ENCODE measurements at places on chromosomes 7 and 10.

- DNase-seq: no peak
These were observed 102.9 kb upstream of the FAM20C start for GRCh38 chr7:89232-90019.

DNA sequence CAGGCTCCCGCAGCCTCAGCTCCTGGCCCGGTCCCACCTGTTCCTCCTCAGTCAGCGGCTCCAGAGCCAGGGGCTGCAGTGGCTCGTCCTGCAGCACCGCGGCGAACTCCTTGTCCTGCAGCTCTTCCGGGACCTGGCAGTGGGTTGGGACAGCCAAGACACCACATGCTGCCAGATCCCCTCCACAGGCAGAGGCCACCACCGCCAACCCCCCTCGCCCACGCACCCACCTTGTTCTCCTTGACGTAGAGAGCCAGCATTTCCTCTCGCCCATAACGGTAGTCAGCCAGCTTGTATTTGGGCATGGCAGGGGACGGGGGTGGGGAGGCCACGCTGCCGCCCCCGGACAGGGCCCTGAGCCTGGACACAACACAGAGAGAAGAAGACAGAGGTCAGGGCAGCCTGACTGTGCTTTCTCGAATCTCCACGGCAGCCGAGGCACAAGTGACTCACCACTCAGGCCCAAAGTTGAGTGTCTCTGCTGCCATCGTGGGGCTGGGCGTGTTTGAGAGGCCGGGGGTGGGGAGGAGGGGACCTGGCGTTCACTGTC, 6.2 kb downstream of the GIGYF1 start:
- DNase-seq: no peak

DNA sequence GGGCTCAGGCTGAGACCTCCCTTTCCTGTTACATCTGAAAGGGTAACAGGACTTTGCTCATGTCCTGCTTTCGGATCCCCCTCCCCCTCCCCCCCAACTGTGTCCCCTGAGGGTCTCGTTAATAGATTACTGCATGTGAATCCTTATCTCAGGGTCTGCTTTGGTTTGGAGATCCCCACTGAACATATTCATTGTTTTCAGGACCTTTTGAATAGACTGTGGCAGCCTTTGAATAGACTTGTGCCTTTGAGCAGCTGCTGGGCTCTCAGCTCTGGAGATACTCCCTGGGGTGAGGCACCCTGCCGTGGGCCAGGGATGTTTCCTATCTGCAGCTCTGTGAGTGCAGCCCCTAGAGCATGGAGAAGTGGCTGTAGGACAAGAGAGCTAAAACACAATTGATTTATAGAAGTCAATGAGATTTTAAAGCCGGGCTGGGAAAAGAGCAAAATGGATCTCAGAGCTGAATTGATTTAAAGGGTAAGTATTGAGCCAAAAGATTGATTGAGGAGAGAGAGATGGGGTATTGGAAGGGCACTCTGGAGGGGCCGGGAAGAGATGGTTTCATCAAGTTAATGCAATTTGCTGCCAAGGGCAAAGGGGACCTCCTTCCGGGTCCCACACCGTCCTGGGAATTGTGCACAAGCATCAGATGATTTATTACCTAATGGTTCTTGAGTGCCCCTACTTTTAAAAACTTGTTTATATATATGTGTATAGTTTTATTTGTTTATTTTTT, 9.9 kb downstream of the ARHGAP22 start:
- no peak for DNase-seq

- no peak for DNase-seq
These were observed 200.8 kb downstream of the ADRA2A start for GRCh38 chr10:111277661-111278060.

- DNase-seq: no peak
These were observed 4.7 kb downstream of the C10orf71 start for GRCh38 chr10:49303711-49304110.

- DNase-seq: no peak
These were observed 472.0 kb upstream of the AKR1E2 start for GRCh38 chr10:4353964-4354363.

- no peak for DNase-seq
These were observed 2.4 kb upstream of the ADARB2 start for GRCh38 chr10:1739751-1740150.

GRCh38 chr10:12350925-12351324, 1.6 kb downstream of the CAMK1D start:
- DNase-seq: no peak

DNA sequence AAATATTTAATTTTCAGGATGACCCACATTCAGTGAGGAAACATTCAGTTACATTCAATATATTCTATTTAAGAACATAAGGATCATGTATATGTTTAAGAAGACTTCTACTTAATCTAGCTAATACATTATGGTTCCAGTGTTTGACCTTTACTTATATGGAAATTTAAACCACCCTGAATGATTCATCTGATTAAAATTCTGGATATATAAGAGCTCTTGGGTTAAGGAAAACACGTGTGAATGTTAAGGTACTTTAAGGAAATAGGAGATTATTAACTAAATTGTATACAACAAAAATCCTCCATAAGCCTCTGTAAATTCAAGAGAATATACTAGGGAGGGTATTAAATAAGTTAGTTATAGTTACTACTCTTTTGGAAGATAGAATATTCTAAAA, 40.9 kb downstream of the HDAC9 start:
- no peak for DNase-seq

DNA sequence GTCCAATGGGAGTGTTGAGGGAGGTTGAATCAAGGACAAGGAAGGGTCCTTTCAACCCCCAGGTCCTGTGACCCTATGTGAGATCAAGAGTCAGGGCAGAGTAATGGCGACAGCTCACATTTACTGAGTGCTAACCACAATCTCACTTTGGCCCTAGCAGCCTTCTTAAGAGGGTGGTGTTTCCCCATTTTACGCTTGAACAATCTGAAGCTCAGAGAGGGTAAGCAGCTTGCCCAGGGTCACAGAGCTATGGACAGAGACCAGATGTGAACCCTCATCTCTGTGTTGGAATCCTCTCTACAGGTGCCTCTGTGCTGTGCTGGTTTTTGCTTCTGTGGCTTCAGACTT, 102.0 kb downstream of the GRK5 start:
- no peak for DNase-seq

DNA sequence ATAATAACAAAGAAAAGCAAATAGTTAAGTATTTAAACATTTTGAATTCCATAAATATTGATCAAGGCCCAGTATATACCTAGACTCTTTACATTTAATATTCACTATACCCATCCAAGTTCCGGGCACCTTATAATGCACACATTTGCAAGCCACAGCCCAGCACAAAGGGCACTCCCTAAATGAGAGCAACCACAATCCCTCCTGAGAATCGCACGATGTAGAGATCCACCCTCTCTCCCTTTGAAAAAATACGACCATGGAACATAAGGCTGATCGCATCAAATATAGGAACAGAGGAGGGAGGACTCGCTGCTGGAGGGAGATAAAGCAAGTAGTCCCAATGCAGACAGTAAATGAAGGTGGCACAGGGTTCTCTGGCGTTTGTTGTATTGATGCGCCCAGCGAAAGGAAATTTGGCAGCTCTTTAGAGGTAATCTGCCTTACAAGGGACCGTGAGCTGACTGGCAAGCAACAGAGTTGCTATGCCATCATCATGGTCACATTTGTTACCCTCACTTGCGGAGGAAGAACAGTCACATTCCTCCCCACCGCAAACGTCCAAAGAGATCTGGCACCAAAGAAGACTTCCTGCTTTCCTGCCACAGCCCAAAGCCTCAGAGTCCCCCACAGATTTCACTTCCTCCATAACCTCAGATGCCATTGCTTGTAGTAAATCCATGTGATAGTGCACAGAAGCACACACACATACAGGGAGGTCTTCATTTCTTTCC, 16.1 kb upstream of the TAS2R40 start:
- DNase-seq: no peak

DNA sequence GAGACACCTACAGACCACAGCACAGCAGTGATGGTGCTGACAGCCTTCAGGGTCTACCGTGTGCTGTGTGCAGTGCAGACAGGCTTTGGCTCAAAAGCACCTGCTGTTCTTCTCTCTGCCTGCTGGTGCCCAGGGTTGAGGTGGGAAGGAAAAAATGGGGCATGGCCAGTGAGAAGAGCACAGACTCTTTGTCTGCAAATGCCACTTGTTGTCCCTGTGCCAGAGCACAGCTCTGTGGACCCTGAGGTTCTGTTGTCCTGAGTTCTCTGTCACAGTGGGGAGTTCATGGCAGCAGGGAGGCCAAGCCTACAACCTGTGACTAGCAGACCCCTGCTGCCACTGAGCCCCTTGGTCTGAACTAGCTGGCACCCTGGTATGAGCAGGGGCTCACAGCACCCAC, 376.7 kb downstream of the GLRX3 start:
- DNase-seq: no peak

GRCh38 chr7:72345208-72345727, 66.9 kb downstream of the CALN1 start:
- no peak for DNase-seq

- no peak for DNase-seq
These were observed 181.4 kb downstream of the AKR1D1 start for GRCh38 chr7:138257459-138258196.

DNA sequence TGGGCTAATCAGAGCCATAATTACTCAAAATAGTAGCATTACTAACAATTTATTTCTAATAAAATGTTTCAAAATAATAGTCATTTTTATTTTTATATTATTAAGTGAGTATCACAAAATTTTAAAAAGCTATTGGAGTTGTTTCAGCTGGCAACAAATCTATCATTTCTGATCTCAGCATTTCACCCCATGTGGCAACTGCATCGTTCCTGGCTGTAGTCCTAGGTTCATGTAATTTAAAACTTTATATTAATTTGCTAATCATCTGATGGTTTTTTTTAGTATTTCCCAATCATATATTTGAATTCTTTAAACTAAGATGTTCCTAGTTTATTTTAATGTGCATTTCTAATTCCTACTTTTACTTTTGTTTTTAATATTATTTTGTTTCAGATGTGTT, 293.0 kb upstream of the AKR1E2 start:
- DNase-seq: no peak

DNA sequence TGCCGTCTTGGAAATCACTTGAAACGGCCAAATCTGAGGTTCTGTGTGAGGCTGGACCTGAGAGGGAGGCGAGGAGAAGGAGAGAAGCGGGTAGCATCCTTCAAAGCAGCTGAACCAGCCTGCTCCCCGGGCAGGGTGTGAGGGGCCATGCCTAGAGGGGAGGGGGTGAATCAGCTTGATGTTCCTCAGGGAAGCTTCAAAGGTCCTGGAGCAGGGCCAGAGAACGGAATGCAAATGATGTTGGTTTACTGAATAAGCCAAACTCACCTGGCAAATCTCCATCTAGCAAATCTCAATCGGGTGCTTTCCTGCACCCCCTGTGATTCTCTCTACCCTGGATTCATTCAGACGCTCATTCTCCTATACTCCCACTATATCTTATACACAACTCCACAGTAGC, 226.9 kb downstream of the WDR11 start:
- no peak for DNase-seq

- no peak for DNase-seq
These were observed 177.1 kb downstream of the FRMD4A start for GRCh38 chr10:14153570-14154055.

GRCh38 chr7:2468227-2468626, 8.0 kb downstream of the GRIFIN start:
- no peak for DNase-seq

- no peak for DNase-seq
These were observed 29.6 kb upstream of the PSAP start for GRCh38 chr10:71880425-71881306.

DNA sequence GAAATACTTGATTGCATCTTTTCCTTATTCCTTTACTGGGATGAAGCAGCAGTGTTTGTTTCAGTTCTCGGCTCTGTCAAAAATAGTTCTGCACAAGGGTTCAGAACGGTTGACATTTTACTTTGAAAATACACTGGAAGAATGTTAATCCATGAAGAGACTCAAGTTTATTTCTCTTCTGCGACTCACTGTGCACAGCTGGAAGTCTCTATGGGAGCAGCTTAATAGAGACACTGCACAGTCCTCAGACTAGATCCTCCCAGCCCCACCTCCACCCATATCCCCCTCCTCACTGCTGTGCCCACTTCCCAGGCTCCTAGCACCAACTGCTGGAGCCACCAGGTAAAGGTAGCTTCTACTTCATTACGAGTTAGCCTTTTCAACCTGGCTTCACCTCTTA, 517.8 kb downstream of the GRID1 start:
- no peak for DNase-seq

- DNase-seq: no peak
These were observed 163.5 kb upstream of the TMEM72 start for GRCh38 chr10:44747593-44748172.

DNA sequence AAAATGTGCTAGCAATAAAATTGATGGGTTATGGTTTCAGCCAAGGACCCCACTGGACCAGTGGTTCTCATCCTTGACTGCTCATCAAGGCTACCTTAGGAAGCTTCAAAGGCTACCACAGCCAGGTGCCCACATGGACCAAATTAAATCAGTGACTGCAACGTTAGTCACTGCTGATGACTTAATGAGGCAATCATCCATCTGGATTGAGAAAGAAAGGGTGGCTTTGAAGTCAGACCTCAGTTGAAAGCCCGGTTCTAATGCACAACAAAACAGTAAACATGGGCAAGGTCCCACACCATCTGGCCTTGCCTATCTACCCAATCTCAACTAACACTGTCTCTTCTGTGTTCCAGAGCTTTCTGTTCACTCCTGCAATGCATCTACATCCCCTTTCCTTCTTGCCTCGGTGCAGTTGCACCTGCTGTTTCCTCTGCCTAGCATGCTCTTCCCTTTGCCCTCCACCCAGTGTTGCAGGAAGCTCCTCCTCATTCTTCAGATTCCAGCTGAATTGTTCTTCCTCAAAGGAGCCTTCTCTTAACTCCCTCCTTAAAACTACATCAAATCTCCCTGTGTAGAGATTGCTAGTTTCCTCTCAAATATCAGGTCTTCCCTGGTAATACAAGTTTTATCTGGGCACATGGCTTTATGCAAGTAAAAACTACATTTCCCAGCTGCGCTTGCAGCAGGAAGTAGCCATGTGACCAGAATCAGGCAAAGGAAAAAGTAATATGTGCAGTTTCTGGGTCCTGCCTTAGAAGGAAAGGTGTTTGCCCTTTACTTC, 10.3 kb upstream of the KCNK18 start:
- DNase-seq: no peak

GRCh38 chr10:96789571-96790108, 42.5 kb upstream of the LCOR start:
- DNase-seq: no peak

DNA sequence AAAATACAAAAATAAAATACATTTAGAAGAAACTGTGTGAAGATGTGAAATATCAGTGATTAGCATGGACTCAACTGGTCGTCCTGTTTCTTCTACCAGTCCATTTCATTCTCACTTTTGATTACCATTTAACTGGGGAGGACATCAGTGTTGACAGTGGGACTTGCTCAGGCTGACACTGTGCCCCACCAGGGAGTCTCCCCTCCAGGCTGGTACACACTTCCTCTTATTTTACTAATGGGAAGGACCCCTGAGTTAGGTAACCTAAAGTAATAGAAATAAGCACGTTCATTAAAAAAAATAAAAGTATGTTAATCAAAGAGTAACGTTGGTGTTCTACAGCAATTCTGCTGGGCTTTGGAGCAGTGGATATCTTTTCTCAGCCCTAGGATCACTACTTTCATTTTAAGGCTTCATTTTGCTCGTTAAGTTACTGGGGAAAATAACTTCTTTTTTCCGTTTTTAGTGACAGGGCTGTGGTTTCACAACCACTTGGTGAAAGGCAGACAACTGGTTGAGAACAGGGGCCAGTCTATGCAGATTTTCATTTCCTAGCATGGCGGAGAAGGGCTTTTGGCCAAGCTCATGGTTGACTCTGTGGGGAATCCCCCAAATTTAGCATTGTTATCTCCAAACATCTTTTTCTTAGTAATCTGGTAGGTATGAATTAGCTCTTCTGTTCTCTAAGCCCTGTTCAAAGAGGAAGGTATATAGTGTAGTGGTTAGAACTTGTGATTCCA, 2.1 kb downstream of the SNX10 start:
- DNase-seq: no peak

GRCh38 chr7:5691606-5692005, 89.9 kb downstream of the RNF216 start:
- DNase-seq: no peak

All from ureter (tissue), 1 donor.